Panc1 (cell line): ENCODE measurements at places on chromosomes 1 and 21.

DNA sequence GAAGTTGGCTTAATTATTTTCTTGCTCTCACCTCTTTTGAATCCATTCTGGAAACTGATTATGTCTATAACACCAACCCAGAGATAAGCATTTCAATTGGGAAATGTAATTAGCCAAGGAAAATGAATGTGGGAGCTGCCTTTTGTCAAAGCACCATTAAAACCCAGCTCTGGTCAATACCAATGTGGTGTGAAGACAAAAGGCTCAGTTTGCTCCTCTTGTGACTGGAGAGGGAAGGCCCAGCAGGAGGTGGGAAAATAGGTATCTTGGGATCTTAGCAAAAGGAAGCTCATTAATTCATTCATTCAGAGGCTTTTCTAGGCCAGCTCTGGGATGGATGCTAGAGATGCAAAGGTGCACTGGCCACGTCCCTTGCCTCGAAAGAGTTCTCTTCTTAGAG, 75.0 kb upstream of the SELENON start:
- DNase-seq, result no peak

DNA sequence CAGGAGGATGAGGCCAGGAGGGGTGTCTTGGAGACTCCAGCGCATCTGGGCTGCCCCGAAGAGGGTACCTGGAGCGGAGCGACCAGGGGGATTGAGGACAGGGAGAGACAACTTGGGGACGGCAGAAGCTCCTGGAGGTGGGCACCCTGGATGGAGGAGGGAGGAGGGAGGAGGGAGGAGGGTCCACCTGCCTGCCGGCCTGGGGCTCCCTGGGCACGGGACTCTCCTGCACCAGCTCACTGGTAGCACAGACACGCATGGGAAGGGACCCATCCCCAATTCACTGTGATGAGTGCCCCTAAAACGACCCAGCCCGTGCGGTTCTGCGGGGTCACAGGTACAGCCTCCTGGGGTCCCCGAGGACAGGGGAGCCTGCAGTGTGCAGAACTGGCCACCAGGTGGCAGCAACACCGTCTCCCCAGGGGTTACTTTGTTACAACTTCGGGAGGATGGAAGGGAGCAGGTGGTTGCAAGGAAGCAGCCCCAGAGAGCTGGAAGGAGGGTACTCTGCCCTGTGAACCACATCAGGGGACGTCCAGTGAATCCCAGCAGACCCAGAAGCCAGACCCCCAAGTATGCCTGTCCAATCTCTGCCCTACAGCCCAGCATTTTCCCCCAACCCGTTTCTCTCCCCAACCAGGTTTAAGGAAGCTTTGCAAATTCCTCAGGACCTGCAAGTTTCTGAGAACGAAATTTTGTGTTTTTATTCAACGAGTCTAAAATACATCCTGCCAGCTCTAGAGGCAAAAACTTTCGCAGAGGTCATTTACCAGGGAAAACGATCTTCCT, 482.4 kb downstream of the NPHP4 start:
- peak; percentile 42 for DNase-seq

- DNase-seq, result no peak
These were observed 43.3 kb upstream of the USP25 start for GRCh38 chr21:15686506-15686905.

GRCh38 chr1:111733183-111733991, 5.8 kb downstream of the INKA2 start:
- no peak for DNase-seq
